Neural crest cell (in vitro differentiated cells): ENCODE measurements at places on chromosomes 4 and X. TPM values are rescaled to one million over a fixed set of nuclear protein-coding genes. Genes with fewer than 3 reads are reported as not detected.

ELF2 gene
- total RNA-seq: 37.8 and 39.4 TPM in 2 replicates

FOXR2 gene
- not detected in 2 replicates for total RNA-seq

ARMCX2 gene
- total RNA-seq: 79.9 and 85.6 TPM in 2 replicates

ADRA2C gene
- 6.1 and 6.8 TPM in 2 replicates for total RNA-seq

GRIA3 gene
- total RNA-seq: 1.4 and 2.2 TPM in 2 replicates

AMER1 gene
- total RNA-seq: 12.8 and 13.6 TPM in 2 replicates

TREX2 gene
- total RNA-seq: 0.77 and 1.6 TPM in 2 replicates

TCEAL8 gene
- total RNA-seq: 58.0 and 61.2 TPM in 2 replicates

CSAG1 gene
- total RNA-seq: not detected in 2 replicates

RAB41 gene
- not detected in 2 replicates for total RNA-seq

POF1B gene
- not detected in 2 replicates for total RNA-seq

SSX4B gene
- total RNA-seq: not detected in 2 replicates

S100G gene
- not detected in 2 replicates for total RNA-seq

RNF128 gene
- total RNA-seq: not detected in 2 replicates

MAP9 gene
- total RNA-seq: 15.8 and 17.8 TPM in 2 replicates

IQSEC2 gene
- 0.96 and 1.7 TPM in 2 replicates for total RNA-seq

LIMCH1 gene
- 15.1 and 17.3 TPM in 2 replicates for total RNA-seq

MANBA gene
- total RNA-seq: 18.4 and 19.5 TPM in 2 replicates

NMU gene
- 10.3 and 12.8 TPM in 2 replicates for total RNA-seq

USP51 gene
- total RNA-seq: 9.4 and 9.9 TPM in 2 replicates

PABPC5 gene
- 10.0 and 10.3 TPM in 2 replicates for total RNA-seq

CT45A10 gene
- not detected in 2 replicates for total RNA-seq

TEX13C gene
- not detected in 2 replicates for total RNA-seq

CTBP1 gene
- 218 and 219 TPM in 2 replicates for total RNA-seq

GAGE12F gene
- not detected in 2 replicates for total RNA-seq

RFC1 gene
- total RNA-seq: 69.3 and 77.4 TPM in 2 replicates

ENPEP gene
- 4.5 and 7.3 TPM in 2 replicates for total RNA-seq

DCAF12L1 gene
- 0.61 and 0.89 TPM in 2 replicates for total RNA-seq

MEPE gene
- total RNA-seq: not detected in 2 replicates

MAP7D2 gene
- 6.5 TPM in 2 replicates for total RNA-seq

RAB39B gene
- total RNA-seq: 6.5 and 7.3 TPM in 2 replicates

SLITRK2 gene
- total RNA-seq: 8.3 and 8.8 TPM in 2 replicates

CFP gene
- total RNA-seq: 1.6 and 1.7 TPM in 2 replicates

CLDN22 gene
- not detected in 2 replicates for total RNA-seq

TSPAN7 gene
- 9.1 and 9.7 TPM in 2 replicates for total RNA-seq

SYN1 gene
- total RNA-seq: 4.5 and 4.9 TPM in 2 replicates

TMEM31 gene
- 2.0 TPM in 1 of 2 replicates, not detected in the other for total RNA-seq

NUDT10 gene
- total RNA-seq: 17.7 and 18.3 TPM in 2 replicates

HSFX1 gene
- 1.0 and 1.4 TPM in 2 replicates for total RNA-seq

XAGE1B gene
- not detected in 2 replicates for total RNA-seq

ZCCHC4 gene
- 11.3 and 11.5 TPM in 2 replicates for total RNA-seq

ABLIM2 gene
- total RNA-seq: 3.8 and 6.8 TPM in 2 replicates

CDKL5 gene
- total RNA-seq: 3.7 and 4.0 TPM in 2 replicates

NCAPG gene
- 75.8 and 79.6 TPM in 2 replicates for total RNA-seq

NAAA gene
- total RNA-seq: 3.3 and 3.5 TPM in 2 replicates

GAGE2A gene
- total RNA-seq: not detected in 2 replicates

GLUD2 gene
- total RNA-seq: 5.9 and 6.5 TPM in 2 replicates
